ENCODE measurements at places on chromosomes 2 and 18.

DNA sequence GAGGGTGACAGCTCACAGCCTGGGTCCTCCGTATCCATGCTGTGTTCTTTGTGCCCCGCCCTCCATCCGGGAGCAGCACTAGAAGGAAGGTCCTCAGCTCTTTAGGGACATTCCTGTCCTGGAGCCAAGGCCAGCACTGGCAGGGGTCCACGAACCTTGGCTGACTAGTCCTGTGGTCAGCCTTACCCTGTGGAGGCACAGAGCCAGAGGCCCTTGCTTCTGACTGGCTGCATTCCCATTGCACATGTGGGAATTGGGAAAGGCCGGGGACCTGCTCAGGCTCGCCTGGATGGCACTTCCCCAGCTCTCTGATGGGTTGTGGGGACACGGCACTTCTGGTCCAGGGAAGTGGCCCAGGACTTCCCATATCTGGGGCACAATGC is 24.9 kb upstream of the RHOB start:
- peak; percentile 98 for DNase-seq
- H3K36me3 ChIP-seq: peaks cover 7% of the 10 kb centered on the region

DNA sequence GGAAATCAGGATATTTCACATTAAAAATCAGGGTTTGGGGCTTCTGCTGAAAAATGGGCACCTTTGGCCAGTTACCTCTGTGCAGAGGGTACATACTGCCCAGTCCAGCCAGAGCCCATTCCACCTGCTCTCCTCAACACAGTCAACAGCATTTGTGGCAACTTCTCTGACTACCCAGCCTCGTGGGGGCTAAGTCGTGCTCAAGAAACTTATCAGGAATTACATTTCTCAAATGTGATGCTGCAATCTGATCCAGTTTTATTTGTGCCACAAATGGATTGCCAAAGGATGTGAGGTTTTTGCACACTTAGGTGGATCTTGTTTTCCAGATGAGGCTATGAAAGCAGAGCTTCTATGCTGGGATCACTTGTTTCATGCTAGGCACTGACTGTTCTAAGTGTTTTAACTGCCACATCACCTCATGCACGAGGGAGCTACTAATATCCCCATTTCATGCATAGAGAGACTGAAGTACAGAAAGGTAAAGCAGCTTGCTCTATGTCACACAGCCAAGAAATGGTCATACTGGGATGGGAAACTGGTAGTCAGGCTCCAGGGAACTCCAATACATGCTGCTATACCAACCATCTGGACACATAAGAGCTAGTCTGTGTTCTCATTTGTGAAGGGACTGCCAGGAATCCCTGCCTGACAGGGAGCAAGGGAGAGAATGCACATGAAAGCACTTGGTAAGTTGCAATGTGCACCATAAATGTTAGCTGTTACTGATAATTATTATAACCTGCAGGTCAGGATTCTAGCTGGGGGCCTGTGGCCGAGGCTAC is 89.0 kb upstream of the HK2 start:
- H3K27me3 ChIP-seq: no peaks in the 10 kb centered on the region
- peaks cover 41% of the 10 kb centered on the region for H3K4me1 ChIP-seq
- H3K36me3 ChIP-seq: peaks cover 6% of the 10 kb centered on the region
- DNase-seq: no peak
- no peak overlapping the region for H3K27ac ChIP-seq
- no peak overlapping the region for H3K4me3 ChIP-seq

DNA sequence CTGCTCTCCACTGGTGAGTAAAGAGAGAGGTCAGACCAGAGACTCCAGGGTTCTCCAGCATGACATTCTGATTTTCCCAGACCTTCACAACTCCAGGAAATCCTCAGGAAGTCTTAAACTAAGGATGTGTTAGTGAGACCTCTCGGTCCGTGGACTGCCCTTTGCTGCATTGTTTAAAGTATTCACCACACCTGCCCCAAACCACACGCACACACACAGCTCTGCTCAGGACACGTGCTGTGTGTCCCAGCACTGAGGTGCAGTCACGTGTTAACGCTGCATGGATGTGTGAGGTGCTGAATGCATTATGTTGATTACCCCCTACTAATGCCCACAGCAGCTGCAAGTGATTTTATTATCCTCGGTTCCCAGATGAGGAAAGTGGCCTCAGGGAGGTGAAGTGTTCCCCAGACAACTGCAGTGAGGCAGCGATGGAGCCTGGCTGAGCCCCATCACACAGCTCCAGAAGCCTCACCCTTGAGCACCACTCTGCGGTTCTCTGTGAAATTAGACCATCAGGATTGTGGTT is 68.4 kb downstream of the TRAPPC12 start:
- DNase-seq: no peak
- H3K27me3 ChIP-seq: no peaks in the 10 kb centered on the region
- no peaks in the 10 kb centered on the region for H3K4me1 ChIP-seq
- no peak overlapping the region for H3K27ac ChIP-seq
- no peak overlapping the region for H3K4me3 ChIP-seq

- no peak overlapping the region for H3K4me3 ChIP-seq
- DNase-seq: no peak
- no peak overlapping the region for H3K27ac ChIP-seq
- no peaks in the 10 kb centered on the region for H3K27me3 ChIP-seq
- no peaks in the 10 kb centered on the region for H3K4me1 ChIP-seq
These were observed 485.2 kb upstream of the REG3G start for GRCh38 chr2:78540255-78540654.

GRCh38 chr2:98253461-98254070 is 92.7 kb upstream of the CNGA3 start:
- H3K27ac ChIP-seq: no peak overlapping the region
- DNase-seq: peak; percentile 4
- H3K4me1 ChIP-seq: no peaks in the 10 kb centered on the region
- H3K4me3 ChIP-seq: no peak overlapping the region
- peaks cover 16% of the 10 kb centered on the region for H3K27me3 ChIP-seq
- no peaks in the 10 kb centered on the region for H3K36me3 ChIP-seq

DNA sequence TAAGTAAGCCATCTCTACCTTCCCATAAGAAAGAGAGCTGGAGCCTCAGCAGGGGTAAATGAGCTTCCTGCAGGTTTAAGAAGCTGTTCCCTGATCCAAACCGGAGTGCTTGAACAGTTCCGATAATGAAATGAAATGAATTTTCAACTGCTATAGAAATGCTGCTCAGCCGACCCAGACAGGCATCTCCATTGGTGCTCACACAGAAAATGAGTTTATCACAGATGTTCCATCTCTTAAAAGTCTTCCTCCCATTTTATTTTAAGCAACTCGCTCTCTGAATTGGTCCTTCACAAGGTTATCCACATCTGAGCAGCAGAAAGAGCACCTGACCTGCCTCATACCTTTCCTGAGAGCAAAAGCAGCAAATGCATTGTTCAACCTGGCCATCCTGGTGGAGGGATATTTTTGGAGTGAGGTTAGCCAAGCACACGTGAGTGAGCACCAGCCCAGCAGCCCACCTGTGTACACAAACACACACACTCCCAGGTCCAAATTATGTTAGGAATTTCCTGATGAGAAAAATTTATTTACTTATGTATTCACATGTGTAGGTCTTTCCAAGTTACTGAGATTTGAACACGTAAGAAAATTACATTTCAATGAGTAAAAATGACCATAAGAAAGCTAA is 42.2 kb upstream of the CCDC68 start:
- no peak for DNase-seq
- H3K27ac ChIP-seq: no peak overlapping the region
- H3K27me3 ChIP-seq: no peaks in the 10 kb centered on the region
- no peak overlapping the region for H3K4me3 ChIP-seq
- no peaks in the 10 kb centered on the region for H3K36me3 ChIP-seq
- no peaks in the 10 kb centered on the region for H3K4me1 ChIP-seq

- DNase-seq: no peak
- H3K4me3 ChIP-seq: no peak overlapping the region
These were observed 173.0 kb downstream of the HDAC4 start for GRCh38 chr2:239227661-239228371.

- peak overlapping the region; percentile 22 for H3K4me3 ChIP-seq
- peak; percentile 86 for DNase-seq
- peaks cover 9% of the 10 kb centered on the region for H3K4me1 ChIP-seq
- peaks cover 14% of the 10 kb centered on the region for H3K36me3 ChIP-seq
- H3K27me3 ChIP-seq: no peaks in the 10 kb centered on the region
These were observed 119.2 kb downstream of the PRKRA start for GRCh38 chr2:178331474-178332432.

- H3K4me3 ChIP-seq: no peak overlapping the region
- no peak overlapping the region for H3K27ac ChIP-seq
- no peak for DNase-seq
These were observed 17.9 kb upstream of the NYAP2 start for GRCh38 chr2:225381609-225382008.

- DNase-seq: no peak
- no peak overlapping the region for H3K4me3 ChIP-seq
- peaks cover 15% of the 10 kb centered on the region for H3K36me3 ChIP-seq
- H3K27me3 ChIP-seq: no peaks in the 10 kb centered on the region
- no peak overlapping the region for H3K27ac ChIP-seq
These were observed 80.0 kb downstream of the AOX1 start for GRCh38 chr2:200665626-200666453.

- peaks cover 15% of the 10 kb centered on the region for H3K4me1 ChIP-seq
- no peaks in the 10 kb centered on the region for H3K36me3 ChIP-seq
- H3K4me3 ChIP-seq: no peak overlapping the region
- peak; percentile 22 for DNase-seq
- H3K27me3 ChIP-seq: no peaks in the 10 kb centered on the region
- H3K27ac ChIP-seq: no peak overlapping the region
These were observed 131.7 kb downstream of the GCA start for GRCh38 chr2:162475661-162476060.

- H3K27me3 ChIP-seq: no peaks in the 10 kb centered on the region
- no peak overlapping the region for H3K27ac ChIP-seq
- H3K4me3 ChIP-seq: no peak overlapping the region
- no peaks in the 10 kb centered on the region for H3K4me1 ChIP-seq
- H3K36me3 ChIP-seq: no peaks in the 10 kb centered on the region
These were observed 100.1 kb downstream of the NAB1 start for GRCh38 chr2:190748966-190749365.

DNA sequence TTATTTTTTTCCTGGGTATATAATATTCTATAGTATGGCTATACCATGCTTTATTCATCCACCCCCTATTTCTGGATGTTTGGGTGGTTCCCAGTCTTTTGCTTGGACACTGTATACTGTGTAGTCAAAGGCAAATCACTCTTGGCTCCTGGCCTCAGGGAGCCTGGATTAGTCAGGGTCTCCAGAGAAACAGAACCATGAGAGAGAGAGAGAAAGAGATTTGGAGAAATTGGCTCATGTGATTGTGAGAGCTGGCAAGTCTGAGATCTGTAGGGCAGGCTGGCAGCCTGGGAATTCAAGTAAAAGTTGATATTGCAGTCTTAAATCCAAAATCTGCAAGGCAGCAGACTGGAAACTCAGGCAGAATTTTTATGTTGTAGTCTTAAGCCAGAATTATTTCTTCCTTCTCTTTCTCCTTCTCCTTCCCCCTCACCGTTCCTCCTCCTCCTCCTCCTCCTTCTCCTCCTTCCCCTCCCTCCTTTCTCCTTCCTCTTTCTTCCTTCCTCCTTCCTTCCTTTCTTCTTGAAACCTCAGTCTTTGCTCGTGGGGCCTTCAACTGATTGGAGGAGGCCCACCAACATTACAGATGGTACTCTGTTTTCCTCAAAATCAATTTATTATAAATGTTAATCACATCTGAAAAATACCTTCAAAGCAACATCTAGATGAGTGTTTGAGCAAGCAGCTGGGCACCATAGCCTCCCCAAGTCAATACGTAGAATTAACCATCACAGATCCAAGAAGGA is 33.0 kb downstream of the CTIF start:
- no peak overlapping the region for H3K4me3 ChIP-seq
- peak overlapping the region; percentile 30 for H3K27ac ChIP-seq
- H3K4me1 ChIP-seq: peaks cover 21% of the 10 kb centered on the region
- no peaks in the 10 kb centered on the region for H3K27me3 ChIP-seq
- DNase-seq: no peak

GRCh38 chr2:110219496-110220189 is 7.3 kb upstream of the MTLN start:
- H3K4me3 ChIP-seq: no peak overlapping the region
- H3K4me1 ChIP-seq: no peaks in the 10 kb centered on the region
- DNase-seq: no peak
- peaks cover 83% of the 10 kb centered on the region for H3K27me3 ChIP-seq
- no peak overlapping the region for H3K27ac ChIP-seq

GRCh38 chr2:28624793-28625701 is 126.6 kb upstream of the PPP1CB start:
- peaks cover 26% of the 10 kb centered on the region for H3K4me1 ChIP-seq
- H3K27me3 ChIP-seq: no peaks in the 10 kb centered on the region
- no peak overlapping the region for H3K27ac ChIP-seq
- no peak overlapping the region for H3K4me3 ChIP-seq

- H3K27me3 ChIP-seq: no peaks in the 10 kb centered on the region
- no peak for DNase-seq
- H3K4me1 ChIP-seq: no peaks in the 10 kb centered on the region
- H3K4me3 ChIP-seq: no peak overlapping the region
- peaks cover 44% of the 10 kb centered on the region for H3K36me3 ChIP-seq
- no peak overlapping the region for H3K27ac ChIP-seq
These were observed 102.8 kb upstream of the UBXN4 start for GRCh38 chr2:135638825-135639224.

- H3K27ac ChIP-seq: no peak overlapping the region
- no peak overlapping the region for H3K4me3 ChIP-seq
- no peak for DNase-seq
These were observed 125.2 kb upstream of the LYPD6 start for GRCh38 chr2:149205143-149205542.

DNA sequence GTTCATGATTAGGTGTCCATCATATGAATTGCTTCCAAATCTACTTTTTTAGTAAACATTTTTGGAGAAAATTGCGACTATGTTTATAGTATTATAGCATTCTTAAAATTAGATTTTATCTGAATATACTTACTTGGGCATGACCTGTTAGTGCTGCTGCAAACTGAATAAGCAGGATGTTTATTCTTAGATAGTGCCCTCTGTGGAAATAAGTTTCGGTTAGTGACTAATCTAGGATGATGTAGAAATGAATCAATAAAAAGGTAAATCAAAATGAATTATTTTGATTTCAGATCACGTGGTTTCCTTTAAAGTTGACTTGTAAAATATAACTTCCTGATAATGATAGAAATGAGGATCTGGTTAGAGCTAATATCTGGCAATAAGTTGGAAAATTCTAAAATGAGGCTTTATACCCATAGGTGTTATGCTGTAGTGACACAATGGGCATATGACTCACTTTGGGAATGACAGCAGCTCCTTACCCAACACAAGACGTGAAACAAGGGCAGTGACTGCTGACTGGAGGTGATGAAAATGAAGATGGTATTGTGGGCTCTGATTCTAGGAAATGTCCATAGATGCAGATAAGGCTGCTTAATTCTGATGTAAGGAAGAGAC is 165.8 kb upstream of the TCF4 start:
- no peaks in the 10 kb centered on the region for H3K36me3 ChIP-seq
- peak; percentile 86 for DNase-seq
- H3K4me3 ChIP-seq: no peak overlapping the region
- H3K27ac ChIP-seq: peak overlapping the region; percentile 8
- no peaks in the 10 kb centered on the region for H3K27me3 ChIP-seq

- H3K27ac ChIP-seq: no peak overlapping the region
- H3K36me3 ChIP-seq: no peaks in the 10 kb centered on the region
- peaks cover 8% of the 10 kb centered on the region for H3K4me1 ChIP-seq
- no peaks in the 10 kb centered on the region for H3K27me3 ChIP-seq
- no peak overlapping the region for H3K4me3 ChIP-seq
- DNase-seq: no peak
These were observed 39.7 kb upstream of the CWC22 start for GRCh38 chr2:180046776-180047175.

Data from MCF 10A (cell line).